Immature natural killer cell (primary cell): ENCODE measurements at places on chromosomes 2 and 18. TPM values are rescaled to one million over a fixed set of nuclear protein-coding genes. Genes with fewer than 3 reads are reported as not detected.

Gene ACVR1
- polyA plus RNA-seq, result 1.1 TPM

DNA sequence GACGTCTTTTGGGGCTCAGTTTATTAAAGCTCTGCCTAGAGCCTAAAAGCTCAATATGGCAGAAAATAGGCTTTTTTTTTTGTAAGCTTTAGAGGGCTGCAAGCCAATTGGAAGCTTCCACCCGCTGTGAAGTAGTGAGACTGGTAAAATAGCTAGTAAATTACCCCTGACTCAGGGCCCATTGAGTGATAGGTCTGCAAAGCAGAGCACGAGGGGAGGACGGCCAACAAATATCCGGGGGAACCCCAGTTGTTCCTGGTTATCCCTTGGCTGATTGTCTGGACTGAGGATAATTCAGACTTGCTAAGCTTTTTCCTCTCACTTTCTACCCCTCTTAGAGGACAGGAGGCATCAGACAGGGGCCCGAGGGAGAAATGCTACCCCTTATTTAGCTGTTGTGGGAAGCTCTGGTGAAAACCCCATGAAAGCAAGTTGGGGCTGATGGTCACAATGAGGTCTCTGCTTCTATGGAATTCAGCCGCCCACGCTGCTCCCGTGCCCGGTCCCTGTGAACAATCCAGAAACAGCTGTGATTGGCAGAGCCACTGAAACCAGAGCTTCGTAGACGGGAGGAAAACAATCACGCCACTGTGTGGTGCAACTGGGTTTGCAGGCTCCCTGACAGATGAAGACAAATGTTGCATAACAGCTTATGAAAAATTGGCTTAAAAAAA, 141.9 kb upstream of the LGALSL start:
- DNase-seq, result no peak
- H3K27ac ChIP-seq, result no peak overlapping the region
- H3K4me1 ChIP-seq, result no peaks in the 10 kb centered on the region
- H3K36me3 ChIP-seq, result no peaks in the 10 kb centered on the region

GRCh38 chr2:169291517-169291916, 70.8 kb downstream of the LRP2 start:
- no peaks in the 10 kb centered on the region for H3K36me3 ChIP-seq

GRCh38 chr2:215529271-215529670, 93.4 kb upstream of the FN1 start:
- H3K4me1 ChIP-seq, result no peaks in the 10 kb centered on the region
- no peaks in the 10 kb centered on the region for H3K36me3 ChIP-seq
- H3K27ac ChIP-seq, result no peak overlapping the region
- H3K4me3 ChIP-seq, result no peak overlapping the region

DNA sequence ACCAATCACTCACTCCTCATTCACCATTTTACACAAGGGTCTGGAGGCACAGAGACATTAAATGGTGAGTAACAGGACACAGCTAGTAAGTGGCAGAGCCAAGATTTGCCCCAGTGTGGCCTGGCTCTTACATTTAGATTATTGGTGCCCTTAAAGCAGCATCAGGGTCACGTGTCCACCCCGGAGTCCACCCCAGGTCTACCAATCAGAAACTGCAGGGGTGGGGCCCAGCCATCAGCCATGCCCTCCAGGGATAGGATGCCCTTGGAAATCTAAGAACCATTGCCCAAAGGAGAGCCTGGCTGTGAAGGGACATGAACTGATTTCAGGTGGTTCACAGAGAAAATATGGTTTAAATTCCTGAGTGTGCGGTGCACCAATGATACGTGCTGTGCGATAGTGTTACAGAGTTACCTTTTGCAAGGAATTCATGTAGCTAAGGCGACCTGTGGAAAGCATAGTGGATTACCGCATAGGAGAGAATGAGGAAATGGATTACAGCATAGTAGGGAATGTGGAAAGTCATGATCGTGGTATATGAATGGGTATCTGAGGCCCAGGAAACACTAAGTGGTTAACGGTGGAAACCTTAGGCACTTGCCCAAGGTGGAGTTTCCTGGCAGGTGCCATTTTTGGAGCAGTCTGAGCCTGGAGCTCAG, 17.8 kb downstream of the IGFBP5 start:
- H3K27ac ChIP-seq, result no peak overlapping the region
- DNase-seq, result no peak
- H3K27me3 ChIP-seq, result peaks cover 3% of the 10 kb centered on the region
- no peak overlapping the region for H3K4me3 ChIP-seq

DNA sequence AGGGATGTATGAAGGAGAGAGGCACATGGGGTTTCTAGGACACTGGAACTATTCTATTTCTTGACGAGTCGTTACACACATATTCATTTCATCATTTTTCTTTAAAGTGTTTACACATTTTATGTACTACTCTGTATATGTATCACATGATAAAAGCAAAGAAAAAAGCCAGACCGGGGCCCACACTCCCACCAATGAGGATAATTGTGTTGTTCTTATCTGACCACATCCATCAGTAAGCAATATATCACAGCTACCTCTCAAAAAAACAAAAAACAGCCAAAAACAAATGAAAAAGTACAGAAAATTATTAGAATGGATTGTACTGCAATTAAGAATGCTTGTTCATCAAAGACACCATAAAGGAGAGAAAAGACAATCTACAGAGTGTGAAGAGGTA, 14.2 kb upstream of the CNRIP1 start:
- DNase-seq, result no peak
- H3K27me3 ChIP-seq, result peaks cover 3% of the 10 kb centered on the region
- no peak overlapping the region for H3K27ac ChIP-seq
- H3K36me3 ChIP-seq, result no peaks in the 10 kb centered on the region
- H3K4me3 ChIP-seq, result no peak overlapping the region
- H3K4me1 ChIP-seq, result no peaks in the 10 kb centered on the region

- DNase-seq, result no peak
- no peak overlapping the region for H3K4me3 ChIP-seq
- no peak overlapping the region for H3K27ac ChIP-seq
- H3K4me1 ChIP-seq, result peaks cover 15% of the 10 kb centered on the region
- H3K36me3 ChIP-seq, result peaks cover 14% of the 10 kb centered on the region
These were observed 24.5 kb downstream of the SRBD1 start for GRCh38 chr2:45586600-45586999.

Gene POTEJ
- not detected for polyA plus RNA-seq

- peaks cover 2% of the 10 kb centered on the region for H3K27me3 ChIP-seq
- no peak overlapping the region for H3K27ac ChIP-seq
- DNase-seq, result no peak
- peaks cover 2% of the 10 kb centered on the region for H3K4me1 ChIP-seq
- H3K4me3 ChIP-seq, result no peak overlapping the region
These were observed 21.6 kb upstream of the TRIB2 start for GRCh38 chr2:12694990-12695774.

DNA sequence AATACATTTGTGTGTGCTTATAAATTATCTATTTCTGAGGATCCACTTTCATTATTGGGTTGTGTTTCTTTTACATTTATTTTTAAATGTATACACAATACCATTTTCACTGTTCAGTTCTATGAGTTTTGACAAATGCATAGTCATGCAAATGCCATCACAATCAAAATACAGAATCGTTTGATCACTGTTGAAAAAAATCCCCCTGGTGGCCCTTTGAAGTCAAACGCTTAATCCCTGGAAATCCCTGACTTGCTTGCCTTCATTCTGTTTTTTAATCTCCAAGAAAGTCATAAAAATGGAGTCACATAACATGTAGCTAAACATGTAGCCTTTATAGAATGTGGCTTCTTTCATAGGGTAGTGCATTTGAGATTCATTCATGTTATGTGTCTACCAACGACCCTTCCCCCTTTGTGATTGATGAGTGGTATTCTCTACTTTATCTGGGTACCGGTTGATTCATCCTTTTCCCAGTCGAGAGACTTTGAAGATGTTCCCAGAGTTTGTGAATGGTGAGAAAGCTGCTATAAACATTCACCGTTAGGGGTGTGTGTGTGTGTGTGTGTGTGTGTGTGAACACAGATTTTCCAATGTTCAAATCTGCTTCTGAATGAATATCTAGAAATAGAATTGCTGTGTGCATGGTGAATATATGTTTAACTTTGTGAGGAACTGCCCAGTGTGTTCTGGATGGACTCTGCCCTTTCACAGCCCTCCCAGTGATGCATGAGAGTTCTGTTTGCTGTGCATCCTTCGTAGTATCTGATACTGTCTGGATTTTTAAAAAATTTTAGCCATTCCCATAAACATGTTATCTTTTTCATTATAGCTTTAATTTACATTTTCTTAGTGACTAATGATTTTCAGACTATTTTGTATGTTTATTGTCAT, 173.6 kb downstream of the GALR1 start:
- H3K27me3 ChIP-seq, result peaks cover 7% of the 10 kb centered on the region
- H3K36me3 ChIP-seq, result no peaks in the 10 kb centered on the region
- no peak overlapping the region for H3K4me3 ChIP-seq
- no peak for DNase-seq
- H3K4me1 ChIP-seq, result no peaks in the 10 kb centered on the region

GRCh38 chr2:141929331-141930252, 201.2 kb downstream of the LRP1B start:
- H3K27me3 ChIP-seq, result no peaks in the 10 kb centered on the region
- H3K4me3 ChIP-seq, result no peak overlapping the region
- no peak overlapping the region for H3K27ac ChIP-seq
- no peak for DNase-seq
- no peaks in the 10 kb centered on the region for H3K36me3 ChIP-seq

- H3K4me3 ChIP-seq, result no peak overlapping the region
- no peak overlapping the region for H3K27ac ChIP-seq
- H3K4me1 ChIP-seq, result peaks cover 50% of the 10 kb centered on the region
These were observed 23.4 kb downstream of the ACSL3 start for GRCh38 chr2:222884114-222884771.

GRCh38 chr18:29153091-29153490, 976.2 kb upstream of the CDH2 start:
- no peak for DNase-seq
- peaks cover 2% of the 10 kb centered on the region for H3K27me3 ChIP-seq
- no peak overlapping the region for H3K27ac ChIP-seq
- no peaks in the 10 kb centered on the region for H3K36me3 ChIP-seq
- H3K4me1 ChIP-seq, result no peaks in the 10 kb centered on the region

Gene SGO2
- 4.3 TPM for polyA plus RNA-seq

DNA sequence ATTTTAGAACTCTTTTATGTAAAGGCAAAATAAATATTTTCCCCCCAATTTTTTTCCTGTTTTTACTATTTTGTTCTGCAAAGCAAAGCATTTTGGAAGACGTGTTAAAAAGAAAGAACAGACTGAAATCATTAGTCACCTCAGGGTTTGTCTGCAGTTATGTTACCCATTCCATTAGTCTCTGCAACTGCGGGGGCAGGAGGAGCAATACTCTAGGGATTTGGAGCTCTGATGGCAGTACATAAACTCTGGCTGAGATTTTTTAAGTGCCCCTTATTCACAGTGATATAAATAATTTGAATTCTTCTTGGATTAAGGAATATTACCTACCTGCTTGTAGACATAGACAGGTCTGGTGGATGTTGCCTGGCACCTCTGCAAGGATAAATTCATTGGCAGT, 88.0 kb upstream of the CELF4 start:
- no peaks in the 10 kb centered on the region for H3K4me1 ChIP-seq
- H3K4me3 ChIP-seq, result no peak overlapping the region
- H3K27ac ChIP-seq, result no peak overlapping the region
- H3K27me3 ChIP-seq, result peaks cover 1% of the 10 kb centered on the region

- DNase-seq, result no peak
- H3K27ac ChIP-seq, result peak overlapping the region; percentile 17
- H3K36me3 ChIP-seq, result no peaks in the 10 kb centered on the region
- no peak overlapping the region for H3K4me3 ChIP-seq
These were observed 11.4 kb downstream of the SESTD1 start for GRCh38 chr2:179253226-179253625.

DNA sequence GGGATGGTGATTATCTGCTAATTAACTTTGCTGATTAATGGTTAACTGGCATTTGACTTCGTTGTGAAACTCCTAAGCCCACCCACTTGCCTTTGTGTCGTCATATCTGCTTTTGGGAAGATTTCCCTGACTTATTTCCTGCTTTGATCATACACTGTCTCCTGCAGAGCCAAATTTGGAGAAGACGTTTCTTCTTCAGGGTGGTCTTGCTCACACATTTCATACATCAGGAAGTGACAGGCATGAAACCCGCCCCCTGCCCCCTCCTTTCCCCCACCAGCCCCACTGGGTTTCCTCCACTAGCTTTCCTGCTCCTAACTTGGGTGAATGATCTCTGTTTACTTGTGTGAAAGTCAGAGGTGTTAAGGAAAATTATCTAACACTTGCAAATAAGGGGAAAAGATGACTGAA, 300.1 kb downstream of the TSN start:
- no peak for DNase-seq
- H3K4me1 ChIP-seq, result no peaks in the 10 kb centered on the region

Gene SERPINB11
- not detected for polyA plus RNA-seq
